ELR (cell line): ENCODE measurements at places on chromosomes 5 and 9.

DNA sequence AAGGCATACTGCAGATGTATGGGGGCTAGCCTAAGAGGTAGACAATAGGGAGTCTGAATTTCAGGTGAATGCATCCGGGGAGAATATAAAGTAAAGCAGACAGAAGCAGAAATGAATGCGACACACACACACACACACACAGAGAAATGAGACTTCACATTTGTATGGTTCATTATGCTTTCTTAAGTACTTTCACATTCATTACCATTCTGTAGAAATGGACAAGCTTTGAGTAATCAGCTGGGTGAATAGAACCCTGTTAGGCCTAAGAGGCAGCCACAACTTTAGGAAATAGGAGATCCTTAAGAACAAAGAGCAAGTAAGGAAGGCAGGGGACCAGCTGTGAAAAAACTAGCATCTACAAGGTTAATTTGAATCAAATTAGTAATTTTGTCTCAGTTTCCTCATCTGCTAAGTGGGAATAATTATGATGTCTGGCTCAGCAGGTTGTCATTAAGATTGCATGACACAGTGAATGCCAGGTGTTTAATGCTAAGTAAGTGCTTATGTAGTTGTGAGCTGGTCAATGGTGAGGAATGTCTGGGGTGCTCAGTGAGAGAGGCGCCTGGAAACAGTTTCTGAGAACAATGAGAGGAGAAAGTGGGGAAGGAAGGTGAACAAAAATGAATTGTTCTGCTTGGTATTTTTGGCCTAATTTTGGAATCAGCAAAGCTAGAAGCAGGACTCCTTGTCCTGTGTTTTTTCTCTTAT lies 265.8 kb upstream of the CLINT1 start:
- DNase-seq, result no peak

DNA sequence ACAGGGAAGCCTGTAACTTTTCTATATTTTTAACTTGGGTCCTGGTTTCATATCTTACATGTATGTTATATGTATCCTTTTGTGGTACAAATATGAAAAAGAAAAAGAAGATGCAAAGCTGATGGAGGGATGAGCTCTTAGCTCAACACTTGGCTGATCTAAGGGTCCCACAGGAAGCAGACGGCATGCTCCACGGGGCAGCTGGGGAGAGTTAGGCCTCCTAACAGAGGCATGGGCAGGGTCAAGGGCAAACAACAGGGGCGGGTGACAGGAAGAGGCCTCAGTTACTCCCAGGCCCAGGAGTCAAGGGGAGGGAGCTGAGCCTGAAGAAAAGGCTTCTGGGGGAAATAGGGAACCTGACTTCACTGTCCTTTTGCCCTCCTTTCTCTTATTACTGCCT lies 287.2 kb downstream of the ZSWIM6 start:
- DNase-seq, result no peak

DNA sequence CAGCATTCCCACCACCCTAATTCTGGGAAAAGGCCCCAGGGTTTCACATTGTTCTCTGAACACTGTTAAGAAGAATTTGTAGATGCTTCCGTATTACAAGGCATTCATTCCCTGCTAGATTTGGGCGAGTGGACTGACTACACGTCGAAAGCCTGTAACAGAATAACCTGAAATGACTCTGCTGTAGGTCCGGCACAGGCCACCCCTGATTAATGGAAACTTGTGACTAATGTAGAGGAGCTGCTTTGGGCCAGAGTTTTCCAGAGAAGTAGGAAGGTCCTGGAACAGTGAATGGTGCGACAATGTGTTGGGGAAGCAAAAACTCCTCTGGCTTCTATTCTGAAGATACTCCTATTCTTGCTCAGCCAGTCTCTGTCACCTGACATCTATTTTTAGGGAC lies 87.6 kb downstream of the NR3C1 start:
- no peak for DNase-seq

DNA sequence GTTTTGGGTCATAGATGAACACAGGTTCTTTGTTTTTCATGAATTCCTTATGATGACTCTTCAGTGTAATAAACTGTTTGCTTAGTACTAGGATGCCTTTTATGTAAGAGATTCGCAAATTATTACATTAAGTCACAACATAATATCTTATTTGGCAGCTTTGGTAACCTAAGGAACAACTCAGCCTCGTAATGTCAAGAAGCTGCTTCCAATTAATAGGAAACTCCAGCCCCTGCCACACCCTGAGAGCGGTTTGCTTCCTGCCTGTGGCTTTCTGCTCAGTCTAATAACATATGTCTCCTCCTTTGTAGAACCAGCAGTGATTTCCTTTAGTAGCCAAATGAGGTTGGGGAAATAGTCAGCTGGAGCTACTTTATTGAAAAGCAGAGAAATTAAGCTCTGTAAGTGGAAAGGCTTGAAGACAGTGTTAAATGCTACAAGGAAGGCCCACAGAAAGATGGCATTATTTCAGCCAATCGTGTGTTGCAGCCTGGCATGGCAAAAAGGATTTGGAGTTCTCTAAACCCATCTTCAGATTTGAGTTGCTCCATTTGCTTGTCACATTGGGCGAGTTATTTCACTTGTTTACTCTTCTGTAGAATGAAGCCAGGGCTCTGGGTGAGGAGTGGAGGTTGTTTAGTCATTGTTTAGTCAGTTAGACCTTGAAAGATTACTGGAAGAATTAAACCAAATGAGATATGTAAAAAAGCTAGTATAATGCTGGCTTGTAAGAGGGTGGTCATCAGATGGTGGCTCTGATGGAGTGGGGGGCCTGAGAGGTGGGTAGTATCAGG lies 54.1 kb downstream of the MTAP start:
- peak; percentile 31 for DNase-seq

DNA sequence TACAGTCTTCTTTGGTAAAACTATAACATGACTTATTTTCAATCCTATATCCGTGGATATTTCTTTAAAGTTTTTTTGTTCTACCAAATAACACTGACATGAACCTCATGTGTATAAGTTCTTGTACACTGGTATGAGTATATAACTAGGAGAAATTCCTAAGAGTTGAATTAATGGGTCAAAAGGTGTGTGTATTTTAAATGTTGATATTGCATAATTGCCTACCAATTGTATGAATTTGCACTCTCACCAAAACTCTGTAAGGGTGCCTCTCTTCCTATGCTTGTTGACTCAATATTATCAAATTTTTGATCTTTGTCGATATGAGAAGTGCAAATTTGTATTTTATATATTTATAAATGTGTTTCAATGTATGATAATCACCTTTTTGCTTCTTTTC lies 22.9 kb upstream of the CCL21 start:
- DNase-seq, result no peak

DNA sequence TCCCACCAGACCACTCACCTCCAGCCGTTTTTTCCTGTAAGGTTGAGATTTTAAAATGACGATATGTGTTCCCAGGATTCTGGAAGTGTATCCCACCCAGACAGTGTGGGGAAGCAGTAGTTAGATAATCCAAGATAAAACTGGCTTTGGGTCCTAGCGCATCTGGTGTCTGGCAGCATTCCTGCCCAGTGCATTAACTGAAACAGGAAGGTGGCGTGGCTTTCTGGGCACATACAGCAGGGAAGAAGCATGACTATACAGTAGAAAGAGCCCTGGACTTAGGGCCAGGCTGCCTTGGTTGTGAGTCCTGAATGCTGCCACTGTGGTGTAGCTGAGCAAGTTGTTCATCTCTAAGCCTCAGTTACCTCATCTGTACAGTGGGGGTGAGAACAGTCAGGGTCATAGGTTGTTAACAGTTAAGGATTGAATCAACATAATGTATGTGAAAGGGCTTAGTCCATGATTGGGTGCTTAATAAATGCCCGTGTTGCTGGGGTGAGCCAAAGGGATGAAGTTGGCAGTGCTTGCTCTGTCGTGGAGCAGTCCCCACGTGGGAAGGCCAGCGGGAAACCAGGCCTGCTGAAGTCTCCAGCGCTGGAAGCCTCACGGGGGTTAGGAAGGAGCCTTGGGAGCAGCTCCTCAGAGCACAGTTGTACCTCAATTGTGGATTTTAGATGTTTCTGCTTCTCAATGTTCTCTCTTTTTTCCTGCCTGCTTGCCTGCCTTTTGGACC lies 18.0 kb downstream of the CLTA start:
- DNase-seq, result no peak

DNA sequence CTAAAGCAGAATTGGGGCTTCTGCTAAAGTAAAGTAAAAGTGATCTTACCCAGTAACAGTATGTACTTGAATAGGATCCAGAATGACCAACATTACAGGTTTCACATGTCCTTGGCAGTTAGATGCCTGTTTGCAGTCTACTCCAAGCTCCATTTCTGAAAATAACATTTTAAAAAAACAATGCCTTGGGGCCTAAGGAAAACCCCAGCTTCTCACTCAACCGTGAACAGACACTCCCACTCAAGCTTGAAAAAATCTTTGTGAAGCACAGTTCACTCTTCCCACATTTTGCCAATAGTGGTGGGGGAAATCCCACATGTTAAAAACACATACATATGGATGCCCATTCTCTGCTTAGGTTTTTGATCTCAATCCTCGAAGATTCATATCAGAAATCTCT lies 304.1 kb downstream of the ARRDC3 start:
- DNase-seq, result no peak

GRCh38 chr9:131677049-131677443 lies 62.8 kb downstream of the RAPGEF1 start:
- peak; percentile 47 for DNase-seq

- DNase-seq, result no peak
These were observed 91.7 kb downstream of the AOPEP start for GRCh38 chr9:94818178-94818541.

DNA sequence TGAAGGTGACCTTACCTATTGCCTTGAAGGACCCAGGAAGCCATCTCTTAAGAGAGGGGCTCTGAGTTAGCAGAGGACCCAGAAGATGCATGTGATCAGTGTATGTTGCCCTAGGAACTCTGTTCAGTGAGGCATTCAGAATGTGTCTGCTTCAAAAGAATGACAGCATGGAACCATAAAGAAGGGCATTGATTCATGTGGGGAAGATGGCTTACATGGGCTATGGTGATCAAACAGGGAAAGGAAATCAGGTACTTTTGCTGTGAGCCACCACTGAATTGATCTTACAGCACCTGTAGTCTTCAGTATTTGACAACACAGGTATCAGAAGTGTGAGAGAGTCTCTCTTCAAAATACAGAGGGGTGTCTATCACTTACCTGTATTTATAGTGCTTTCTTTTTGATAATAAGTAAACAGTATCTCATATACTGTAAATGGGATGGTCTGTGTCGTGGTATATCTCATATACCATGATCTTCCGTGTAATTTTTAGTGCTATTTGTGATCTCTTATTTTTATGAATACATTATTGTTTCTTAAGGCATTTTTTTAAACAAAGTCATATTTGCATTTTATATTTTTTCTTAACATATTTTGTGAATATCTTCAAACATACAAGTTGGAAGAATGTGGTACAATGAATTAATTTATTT lies 57.0 kb downstream of the FOCAD start:
- DNase-seq, result no peak

DNA sequence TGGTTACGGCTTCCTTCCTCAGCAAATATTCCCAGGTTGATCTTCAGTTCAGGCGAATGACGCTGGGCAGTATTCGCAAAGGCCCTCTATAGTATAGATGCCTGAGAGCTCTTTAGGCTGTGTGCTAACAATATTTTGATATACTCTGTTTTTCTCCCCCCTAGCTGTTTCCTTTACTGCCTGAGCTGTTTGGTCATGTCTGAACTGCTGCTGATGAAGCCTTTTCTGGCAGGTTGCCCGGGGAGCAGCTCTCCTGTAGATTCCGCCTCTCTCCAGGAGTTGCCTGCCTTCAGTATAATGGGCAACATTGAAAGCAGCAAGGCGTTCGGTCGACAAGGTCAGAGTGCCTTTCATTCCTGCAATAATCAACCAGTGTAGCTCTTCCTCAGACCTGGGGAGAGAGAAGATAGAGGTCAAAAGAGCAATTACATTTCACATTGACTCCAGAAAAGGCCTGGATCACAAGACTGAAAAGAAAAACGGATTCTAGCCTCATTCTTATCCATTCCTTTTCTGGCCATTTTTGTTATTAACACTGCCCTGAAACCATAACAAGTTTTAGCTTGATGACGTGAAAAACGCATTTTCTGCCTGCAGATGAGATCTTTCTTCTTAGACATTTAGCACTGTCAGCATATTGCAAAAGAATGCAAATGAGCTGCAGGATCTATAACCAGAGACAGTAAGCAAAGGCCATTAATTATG lies 60.1 kb upstream of the ZNF608 start:
- no peak for DNase-seq

- DNase-seq, result no peak
These were observed 1011.5 kb upstream of the NUDT12 start for GRCh38 chr5:104573949-104574709.

DNA sequence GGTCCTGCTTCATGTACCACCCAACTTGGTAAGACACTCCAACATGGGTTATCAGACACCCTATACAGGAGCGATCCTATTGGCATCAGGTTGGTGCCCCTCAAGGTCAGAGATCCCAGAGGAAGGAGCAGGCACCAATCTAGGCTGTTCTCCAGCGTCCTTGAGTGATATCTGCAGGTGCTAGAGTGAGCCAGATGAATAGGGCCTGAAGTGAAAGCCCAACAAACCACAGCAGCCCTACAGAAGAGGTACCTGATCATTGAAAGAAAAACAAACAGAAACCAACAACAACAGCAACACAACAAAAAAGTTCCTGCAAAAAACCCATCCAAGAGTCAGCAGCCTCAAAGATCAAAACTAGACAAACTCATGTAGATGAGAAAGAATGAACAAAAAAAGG lies 584.8 kb downstream of the HINT1 start:
- no peak for DNase-seq

DNA sequence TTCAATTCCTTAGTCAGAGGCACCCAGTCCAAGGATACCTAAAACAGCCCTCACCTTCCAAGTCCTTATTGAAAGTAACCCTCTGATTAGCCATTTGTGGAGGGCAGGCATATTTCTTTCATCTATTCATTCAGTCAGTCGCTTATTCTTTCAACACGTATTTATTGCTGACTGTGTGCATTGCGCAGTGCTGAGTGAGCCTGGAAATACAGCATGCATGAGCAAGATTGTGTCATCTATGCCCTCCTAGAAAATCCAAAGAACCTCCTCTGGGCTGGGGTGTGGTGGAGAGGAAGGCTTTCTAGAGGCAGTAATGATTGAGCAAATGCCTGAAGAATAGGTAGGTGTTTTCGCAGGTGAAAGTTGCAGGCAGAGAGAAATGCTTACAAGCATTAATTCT lies 8.5 kb upstream of the FEM1C start:
- DNase-seq, result peak; percentile 81

DNA sequence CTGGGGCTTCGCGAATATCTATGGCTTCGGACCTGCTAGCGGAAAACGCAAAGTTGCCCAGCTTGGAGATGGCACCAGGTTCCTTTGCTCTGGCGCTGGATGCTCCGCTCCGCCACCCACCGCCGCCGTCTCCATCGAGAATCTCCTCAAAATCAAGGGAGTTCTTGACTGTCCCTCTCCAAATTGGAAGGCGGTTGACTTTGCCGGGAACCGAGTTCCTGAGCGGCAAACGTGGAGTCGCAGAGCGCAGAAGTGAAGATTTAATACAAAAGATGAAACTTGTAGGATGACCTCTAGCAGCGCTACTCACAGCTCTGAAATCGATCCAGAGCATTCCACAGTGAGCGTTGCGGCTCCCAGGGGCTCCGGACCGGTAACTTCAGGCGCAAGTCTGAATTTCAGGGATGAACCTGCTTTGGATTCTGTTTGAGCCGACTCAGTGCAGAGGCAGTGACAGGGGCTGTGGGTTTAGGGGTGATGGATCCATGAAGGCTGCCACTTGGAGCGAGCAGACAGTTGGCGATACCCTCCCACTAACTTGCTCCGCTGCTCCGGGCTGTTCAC lies 1641.5 kb upstream of the C9orf72 start:
- peak; percentile 4 for DNase-seq
